ENCODE measurements at places on chromosomes 12 and 14.

DNA sequence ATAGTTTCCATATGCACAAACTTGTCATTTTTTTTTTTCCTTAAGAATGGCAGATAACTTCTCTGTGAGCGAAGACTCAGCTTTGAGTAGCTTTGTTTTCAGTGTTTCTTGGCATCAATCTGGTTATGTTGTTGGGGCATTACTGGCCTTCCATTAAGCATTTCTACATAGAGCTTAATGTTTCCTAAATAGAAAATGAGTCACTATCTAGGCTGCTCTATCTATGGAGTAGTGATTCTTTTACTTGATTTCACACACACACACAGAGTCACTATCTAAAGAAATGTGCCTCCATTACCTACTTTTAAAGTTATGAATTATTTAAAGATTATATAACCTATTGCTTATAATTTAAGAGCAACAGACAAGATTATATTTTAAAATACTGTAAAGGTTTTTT is 53.9 kb downstream of the TMEM260 start:
- no peak for DNase-seq

- DNase-seq = peak; percentile 84
Observed at GRCh38 chr12:92927436-92928281, 1.4 kb downstream of the EEA1 start.

- DNase-seq = no peak
Observed at GRCh38 chr14:27730204-27730603, 1036.4 kb upstream of the FOXG1 start.

- no peak for DNase-seq
Observed at GRCh38 chr12:7892186-7892980, 19.7 kb upstream of the SLC2A14 start.

- no peak for DNase-seq
Observed at GRCh38 chr14:54589076-54589475, 22.1 kb downstream of the SAMD4A start.

DNA sequence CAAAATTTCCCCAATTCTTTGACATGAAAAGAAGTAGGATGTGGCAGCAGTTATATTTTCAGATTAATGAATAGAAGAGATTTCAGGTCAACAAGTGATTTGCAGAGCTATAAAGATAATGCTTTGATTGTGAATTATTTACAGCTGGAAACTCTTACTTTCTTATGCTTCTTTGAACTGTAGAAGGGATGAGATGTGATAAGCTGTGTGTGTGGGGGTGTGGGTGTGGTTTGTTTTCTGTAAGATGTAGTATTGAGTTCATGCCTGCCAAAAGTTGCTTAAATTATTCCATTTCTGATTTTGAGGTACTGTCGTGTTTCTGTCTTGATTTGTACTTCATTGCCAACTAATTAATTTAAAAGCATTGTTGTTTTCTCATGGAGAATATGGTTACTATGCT is 22.7 kb downstream of the AEBP2 start:
- peak; percentile 28 for DNase-seq

GRCh38 chr12:76256904-76257303 is 91.3 kb downstream of the BBS10 start:
- DNase-seq = no peak

- no peak for DNase-seq
Observed at GRCh38 chr14:61643555-61643954, 51.8 kb upstream of the HIF1A start.

DNA sequence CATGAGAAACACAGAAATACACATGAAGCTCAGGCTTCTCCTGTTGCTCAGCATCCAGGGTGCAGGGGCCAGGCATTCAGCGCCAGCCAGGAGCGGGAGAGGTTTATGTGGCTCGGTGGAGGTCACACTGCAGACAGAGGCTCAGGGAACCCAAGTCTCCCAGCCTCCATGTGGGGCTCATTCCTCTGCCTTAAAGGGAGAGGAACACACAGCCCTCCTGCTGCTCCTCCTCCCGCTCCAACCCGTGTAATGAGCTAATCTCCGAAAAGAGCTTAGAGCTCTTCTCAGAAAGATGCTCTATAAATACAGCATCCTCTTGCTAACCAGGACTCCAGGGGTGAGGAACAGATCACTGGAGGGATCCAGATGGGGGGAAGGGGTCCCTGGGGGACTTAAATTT is 28.2 kb downstream of the FGF6 start:
- DNase-seq = no peak

- no peak for DNase-seq
Observed at GRCh38 chr14:41739203-41739602, 132.5 kb downstream of the LRFN5 start.

Data from fibroblast of the aortic adventitia (primary cell).